ENCODE measurements at places on chromosomes 6 and 20.

GRCh38 chr6:77034161-77034560 is 429.1 kb downstream of the HTR1B start:
- DNase-seq, result no peak

DNA sequence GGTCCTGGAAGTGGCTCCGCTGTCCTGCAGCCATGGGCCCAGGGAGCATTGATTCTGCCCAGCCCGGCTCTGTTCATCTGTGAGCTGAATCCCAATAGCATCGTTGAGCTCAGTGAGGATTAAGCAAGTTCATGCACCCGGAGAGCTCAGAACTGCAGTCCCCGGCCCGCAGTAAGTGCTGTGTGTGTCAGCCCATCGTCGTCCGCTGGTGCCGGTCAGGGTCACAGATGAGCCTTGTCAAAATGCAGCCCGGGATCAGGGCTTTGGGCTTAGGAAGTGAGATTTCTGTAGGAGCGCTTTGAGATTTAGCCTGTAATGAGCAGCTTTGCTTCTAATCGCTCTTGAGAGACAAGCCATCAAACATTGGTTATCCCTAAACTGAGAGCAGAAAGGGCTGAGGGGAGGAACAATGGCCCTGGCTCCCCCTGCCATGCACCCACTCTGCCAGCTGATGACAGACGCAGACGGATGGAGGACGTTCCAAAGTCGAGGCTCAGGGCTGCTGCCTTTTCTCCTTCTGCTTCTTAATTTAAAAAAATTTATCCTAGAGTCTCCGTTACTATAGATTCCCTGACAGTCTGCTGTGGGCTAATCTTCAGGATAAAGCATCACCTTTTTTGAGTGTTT is 25.6 kb upstream of the SULF2 start:
- no peak for DNase-seq

DNA sequence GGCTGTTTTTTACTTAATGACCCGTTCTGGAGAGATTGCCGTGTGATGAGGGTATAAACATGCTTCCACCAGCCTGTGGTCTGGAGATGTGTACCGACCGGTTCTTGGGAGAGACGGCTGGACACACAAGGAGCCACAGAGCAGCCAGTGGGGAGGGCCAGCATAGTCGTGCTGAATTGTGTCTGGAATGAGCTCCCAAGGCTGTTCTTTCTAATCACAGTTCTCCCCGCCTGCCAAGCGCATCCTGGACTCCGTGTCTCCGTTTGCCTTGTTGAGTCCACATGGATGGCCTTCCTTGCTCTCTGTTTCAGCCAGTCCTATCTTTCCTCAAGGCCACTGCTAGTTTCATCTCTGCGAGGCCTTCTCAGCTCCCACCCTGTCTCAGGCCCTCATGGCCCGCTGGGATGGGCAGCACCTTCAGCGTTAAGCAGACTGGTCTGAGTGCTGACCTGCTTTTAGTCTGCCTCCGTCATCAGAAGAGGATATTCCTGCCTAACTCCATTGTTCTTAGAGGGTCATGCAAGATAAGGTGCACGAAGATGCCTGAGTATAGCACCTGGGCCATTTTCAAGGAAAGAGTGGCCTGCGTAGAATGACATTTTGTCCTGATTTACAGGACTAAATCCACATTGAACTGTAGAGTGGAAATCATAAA is 20.6 kb downstream of the MANBAL start:
- DNase-seq, result no peak

- DNase-seq, result no peak
Observed at GRCh38 chr20:46552460-46553420, 2.3 kb upstream of the OCSTAMP start.

GRCh38 chr6:209432-210103 is 82.7 kb upstream of the DUSP22 start:
- DNase-seq, result no peak

DNA sequence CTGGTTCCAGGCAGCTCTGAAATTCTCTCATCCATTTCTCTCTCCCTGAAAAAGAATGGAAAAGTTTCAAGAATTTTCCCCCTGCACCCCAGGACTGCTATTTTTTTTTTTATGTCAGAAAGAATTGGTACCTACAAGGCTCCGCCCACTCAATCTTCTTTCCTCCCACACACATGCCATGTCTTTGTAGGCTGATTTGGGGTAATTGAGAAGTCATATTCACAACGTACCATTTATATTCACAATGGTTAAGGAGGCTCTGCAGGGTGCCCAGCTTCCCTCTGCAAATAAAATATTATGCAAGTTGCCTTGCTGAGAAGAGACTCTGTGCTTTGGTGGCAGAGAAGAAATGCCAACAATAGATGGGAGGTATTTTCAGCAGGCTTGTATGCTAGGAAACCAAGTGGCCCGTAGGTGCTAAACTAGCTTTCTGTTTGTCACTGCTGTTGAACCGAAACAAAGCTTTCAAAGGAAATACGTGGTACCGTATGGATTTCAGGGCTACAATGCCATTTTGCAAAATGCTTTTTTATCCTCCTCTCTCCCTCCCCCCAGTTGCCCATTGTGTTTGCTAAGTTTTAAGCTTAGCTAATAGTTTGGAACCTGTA is 150.0 kb downstream of the PHACTR1 start:
- DNase-seq, result peak; percentile 18

- peak; percentile 15 for DNase-seq
Observed at GRCh38 chr6:154509421-154510143, 903 bp downstream of the CNKSR3 start.

GRCh38 chr6:145540741-145541140 is 194.6 kb downstream of the EPM2A start:
- no peak for DNase-seq

DNA sequence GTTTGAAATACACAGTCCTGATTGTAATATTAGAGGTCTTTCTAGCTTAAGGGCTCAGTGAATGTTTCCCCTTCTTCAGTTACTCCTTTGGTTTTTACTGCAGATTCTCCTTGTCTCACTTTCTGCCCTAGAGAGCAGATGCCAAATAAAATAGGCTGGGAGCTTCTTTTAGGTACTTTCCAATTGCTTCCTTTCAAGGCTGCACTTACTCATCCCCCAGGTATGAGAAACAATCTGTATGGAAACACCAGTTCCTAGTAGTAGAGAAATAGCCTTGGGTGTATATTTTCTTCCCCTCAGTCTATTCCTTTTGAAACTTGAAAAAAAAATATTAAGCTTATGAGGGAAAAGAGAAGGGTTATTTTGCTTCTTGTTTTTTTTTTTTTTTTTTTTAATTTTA is 139.7 kb downstream of the PAK5 start:
- no peak for DNase-seq

- DNase-seq, result no peak
Observed at GRCh38 chr6:144488590-144488989, 203.5 kb downstream of the UTRN start.

DNA sequence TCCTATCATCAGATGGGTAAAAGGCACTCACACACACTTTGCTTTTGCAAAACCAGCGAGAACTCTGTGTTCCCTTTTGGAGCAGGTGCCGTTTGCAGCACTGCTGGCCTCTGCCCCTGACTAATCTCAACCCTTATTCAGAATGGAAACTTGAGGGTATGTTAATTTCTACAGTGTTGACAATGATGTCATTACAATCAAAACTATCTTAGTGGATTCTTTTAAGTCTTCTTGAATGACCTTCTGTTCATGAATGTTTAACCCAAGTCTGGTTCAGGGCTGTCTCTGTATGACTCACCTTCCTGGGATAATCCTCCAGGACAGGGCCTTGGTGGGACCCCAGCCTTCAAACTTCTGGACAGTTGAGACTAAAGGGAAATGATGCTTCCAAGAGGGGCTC is 197.9 kb downstream of the CDH4 start:
- no peak for DNase-seq

DNA sequence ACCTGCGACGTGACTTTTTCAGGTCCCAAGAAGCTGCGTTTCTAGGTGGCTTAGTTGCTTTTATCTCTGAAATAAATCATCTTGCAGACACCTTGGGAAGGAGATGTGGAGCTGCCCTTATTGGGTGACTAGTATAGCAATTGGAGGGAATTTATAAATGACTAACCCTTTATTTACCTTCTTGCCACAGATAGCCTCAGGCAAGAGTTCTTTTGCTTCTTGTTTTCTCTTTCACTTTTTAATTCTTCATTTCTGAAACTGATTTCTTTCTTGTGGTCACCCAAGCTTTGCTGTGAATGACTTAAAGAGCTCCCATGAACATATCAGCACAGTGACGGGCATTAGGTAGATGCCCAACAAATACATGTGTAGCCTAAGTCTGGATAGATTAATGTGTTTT is 3.0 kb downstream of the ADGRF4 start:
- no peak for DNase-seq

Measured in nucleus accumbens (tissue), 56 donors.